NCI-H1417 treated with DMSO at 0.1 percent for 48 hours (cell line): ENCODE measurements at places on chromosomes 7 and 10.

- no peak for DNase-seq
Measured at GRCh38 chr7:597348-598178, 77.9 kb upstream of the PDGFA start.

GRCh38 chr7:64755865-64756264, 38.4 kb upstream of the ZNF138 start:
- DNase-seq = no peak

GRCh38 chr7:23960361-23960760, 250.3 kb downstream of the STK31 start:
- DNase-seq = no peak

- DNase-seq = no peak
Measured at GRCh38 chr7:45592230-45592991, 18.2 kb downstream of the ADCY1 start.

- DNase-seq = no peak
Measured at GRCh38 chr7:155663937-155664336, 19.5 kb downstream of the RBM33 start.

- no peak for DNase-seq
Measured at GRCh38 chr10:17428351-17429097, 25.9 kb downstream of the ST8SIA6 start.

DNA sequence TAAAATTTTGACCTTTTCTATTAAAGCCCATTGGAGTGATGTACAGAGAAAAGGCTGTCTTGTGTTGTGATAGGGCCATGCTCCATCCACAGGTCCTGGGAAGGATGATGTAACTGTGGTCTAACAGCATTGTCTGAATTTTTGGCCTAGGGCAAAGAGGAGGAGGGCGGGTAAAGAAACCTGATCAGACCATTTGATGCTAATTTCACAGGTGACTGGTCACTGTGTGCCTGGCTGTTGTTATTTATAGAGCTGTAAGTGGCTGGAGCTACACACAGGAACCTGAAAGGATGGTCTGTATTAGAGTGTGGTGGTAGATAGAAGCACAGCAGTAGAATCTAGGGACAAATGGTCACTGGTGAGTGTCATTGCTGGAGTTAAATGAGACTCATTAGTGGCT, 182.1 kb downstream of the AUTS2 start:
- DNase-seq = peak; percentile 88

- DNase-seq = no peak
Measured at GRCh38 chr10:88794731-88795130, 7.8 kb upstream of the LIPM start.

GRCh38 chr7:83547526-83547925, 101.4 kb downstream of the SEMA3E start:
- DNase-seq = peak; percentile 77

- no peak for DNase-seq
Measured at GRCh38 chr7:120077777-120078176, 195.2 kb upstream of the KCND2 start.

DNA sequence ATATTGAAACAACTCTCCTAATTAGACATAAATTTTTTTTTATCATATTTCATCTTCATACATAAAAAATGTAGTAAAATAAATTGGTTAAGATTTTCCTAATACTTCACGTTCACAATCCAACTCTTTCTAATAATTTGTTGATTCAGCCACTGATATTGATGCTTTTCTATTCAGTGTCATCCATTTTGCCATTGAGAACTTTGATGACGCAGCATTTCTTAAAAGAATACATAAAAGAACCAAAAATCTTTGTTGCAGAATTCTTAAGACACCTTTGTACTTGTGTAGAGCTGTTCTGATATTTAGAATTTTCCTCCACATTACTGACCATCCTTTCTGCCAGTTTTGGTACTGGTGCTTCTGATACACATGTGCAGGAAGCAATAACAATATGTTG, 52.6 kb downstream of the LOXL4 start:
- DNase-seq = no peak

DNA sequence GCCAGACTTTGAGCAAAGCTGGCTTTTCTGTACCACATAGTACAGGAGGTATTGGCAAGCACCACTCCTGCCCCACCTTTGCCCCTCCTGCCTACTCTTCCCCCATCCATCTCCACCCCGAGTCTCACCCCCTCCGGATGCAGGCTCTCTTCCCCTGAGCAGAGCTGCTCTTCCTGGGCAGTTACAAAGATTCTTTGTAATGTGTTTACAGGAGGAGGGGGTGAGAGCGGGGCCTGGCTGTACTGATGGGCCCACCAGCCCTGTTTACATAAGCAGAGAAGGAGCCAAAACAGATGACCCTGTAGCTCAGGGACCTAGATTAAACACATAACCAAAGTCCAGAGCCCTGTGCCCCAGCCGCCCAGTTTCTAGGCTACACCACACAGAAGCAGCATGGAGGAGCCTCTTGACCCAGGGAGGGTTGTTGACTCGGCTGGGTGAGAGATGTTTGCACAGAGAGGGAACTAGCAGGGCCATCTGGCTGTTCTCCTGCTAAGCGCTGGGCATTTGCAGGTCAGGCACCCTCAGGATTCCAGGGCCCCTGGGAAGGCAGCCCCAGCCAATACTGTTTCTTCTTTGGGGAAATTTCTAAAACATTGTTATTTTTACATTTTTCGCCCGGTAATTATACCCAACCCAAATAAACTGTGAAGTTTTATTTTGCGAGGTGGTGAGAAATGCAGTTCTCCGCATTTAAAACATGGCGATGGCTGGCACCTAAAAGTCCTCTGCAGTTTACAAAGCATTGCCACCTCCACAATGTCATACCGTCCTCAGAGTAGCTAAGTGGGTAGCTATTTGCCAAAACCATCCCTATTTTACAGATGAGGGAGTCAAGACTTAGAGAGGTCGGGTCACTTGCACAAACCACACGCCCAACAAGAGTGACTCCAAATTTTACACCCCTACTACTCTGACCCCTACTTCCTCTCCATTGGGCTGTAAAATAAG, 11.4 kb upstream of the ZKSCAN1 start:
- peak; percentile 70 for DNase-seq

DNA sequence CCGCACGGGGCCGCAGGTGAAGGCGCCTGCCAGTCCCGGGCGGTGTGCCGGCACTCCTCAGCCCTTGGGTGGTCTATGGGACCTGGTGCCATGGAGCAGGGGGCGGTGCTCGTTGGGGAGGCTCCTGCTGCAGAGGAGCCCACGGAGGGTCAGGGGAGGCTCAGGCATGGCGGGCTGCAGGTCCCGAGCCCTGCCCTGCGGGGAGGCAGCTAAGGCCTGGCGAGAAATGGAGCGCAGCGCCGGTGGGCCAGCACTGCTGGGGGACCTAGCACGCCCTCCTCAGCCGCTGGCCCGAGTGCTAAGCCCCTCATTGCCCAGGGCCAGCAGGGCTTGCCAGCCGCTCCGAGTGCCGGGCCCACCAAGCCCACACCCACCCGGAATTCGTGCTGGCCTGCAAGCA, 18.9 kb downstream of the AKR1E2 start:
- no peak for DNase-seq

GRCh38 chr10:28410420-28411135, 107.7 kb upstream of the MPP7 start:
- DNase-seq = no peak

- DNase-seq = no peak
Measured at GRCh38 chr7:143434660-143435059, 8.6 kb upstream of the TAS2R60 start.

- no peak for DNase-seq
Measured at GRCh38 chr7:15864626-15864991, 178.1 kb upstream of the MEOX2 start.

- no peak for DNase-seq
Measured at GRCh38 chr7:115177103-115177502, 255.2 kb downstream of the MDFIC start.

DNA sequence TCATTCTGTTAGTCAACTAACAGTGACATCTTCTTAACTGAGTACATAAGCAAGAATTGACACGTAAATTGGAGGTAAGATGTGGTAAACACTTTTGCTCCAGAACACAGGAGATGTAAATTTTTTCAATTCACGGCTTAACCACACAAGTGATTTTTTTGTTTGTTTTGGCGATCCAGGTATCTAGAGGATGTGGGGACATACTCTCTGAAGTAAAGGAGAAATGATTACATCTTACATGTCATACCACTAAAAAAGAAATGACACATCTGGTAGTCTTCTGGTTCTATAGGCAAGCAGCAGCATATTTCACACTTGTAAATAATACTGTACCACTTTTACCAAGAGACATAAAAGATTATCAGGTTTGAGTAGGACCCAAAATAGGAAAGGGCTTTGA, 200.3 kb upstream of the ZWINT start:
- no peak for DNase-seq

GRCh38 chr7:150586785-150587152, 19.6 kb downstream of the GIMAP4 start:
- DNase-seq = no peak

GRCh38 chr10:84047258-84048010, 91.9 kb upstream of the GHITM start:
- no peak for DNase-seq

DNA sequence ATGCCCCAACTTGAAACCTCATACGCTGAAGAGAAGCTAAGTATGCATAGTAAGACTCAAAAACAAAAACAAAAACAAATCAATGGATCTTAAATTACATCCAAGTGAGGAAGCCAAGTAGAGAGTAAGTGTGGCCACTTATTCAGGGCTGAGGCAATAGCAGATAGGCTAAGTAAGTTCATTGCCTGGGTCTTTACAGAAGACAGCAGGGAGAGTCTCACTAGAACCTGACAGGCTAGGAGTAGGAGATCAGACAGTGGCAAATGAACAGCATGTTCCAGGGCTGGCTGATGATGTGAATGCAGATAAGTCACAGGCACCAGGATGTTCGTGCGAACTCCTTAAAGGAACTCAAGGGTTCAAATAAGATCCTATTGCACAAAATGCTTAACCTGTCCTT, 568.6 kb downstream of the KCNMA1 start:
- DNase-seq = no peak

- DNase-seq = no peak
Measured at GRCh38 chr10:100707261-100707848, 38.0 kb upstream of the PAX2 start.

DNA sequence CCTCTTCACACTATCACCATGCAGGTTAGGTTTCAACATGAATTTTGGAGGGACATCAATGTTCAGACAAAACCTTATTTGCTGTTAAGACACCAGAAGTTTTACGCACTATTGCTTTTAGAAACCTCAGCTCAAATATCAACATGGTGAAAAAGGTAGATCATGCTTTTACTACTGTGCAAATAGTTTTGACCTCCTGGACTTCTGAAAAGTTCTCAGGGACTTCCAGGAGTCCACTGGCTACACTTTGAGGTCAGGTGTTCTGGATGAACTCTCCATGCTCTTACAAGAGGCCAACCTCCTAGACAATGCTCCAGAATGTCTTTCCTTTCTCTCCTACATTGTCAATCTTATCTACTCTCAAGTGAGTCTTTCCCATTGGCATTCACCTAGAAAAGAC, 55.9 kb downstream of the SLC25A13 start:
- DNase-seq = no peak

DNA sequence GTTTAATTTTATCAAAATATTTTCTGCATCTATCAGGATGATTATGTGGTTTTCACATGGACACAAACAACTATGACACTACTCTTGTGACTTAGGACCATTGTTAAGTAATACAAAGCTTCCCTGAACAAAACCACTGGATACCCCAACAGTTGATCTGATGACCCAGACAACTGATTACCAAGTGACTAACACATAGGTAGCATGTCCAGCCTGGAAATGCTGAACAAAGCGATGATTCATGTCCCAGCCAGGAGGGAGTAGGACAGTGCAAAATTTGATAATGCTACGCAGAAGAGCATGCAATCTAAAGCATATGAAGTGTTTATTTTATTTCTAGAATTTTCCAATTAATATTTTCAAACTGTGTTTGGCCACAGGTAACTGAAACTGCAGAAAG, 8.9 kb upstream of the PNLIP start:
- no peak for DNase-seq

- DNase-seq = no peak
Measured at GRCh38 chr7:30851651-30852307, 59.9 kb upstream of the AQP1 start.

GRCh38 chr10:48801001-48801421, 116.3 kb downstream of the WDFY4 start:
- no peak for DNase-seq

DNA sequence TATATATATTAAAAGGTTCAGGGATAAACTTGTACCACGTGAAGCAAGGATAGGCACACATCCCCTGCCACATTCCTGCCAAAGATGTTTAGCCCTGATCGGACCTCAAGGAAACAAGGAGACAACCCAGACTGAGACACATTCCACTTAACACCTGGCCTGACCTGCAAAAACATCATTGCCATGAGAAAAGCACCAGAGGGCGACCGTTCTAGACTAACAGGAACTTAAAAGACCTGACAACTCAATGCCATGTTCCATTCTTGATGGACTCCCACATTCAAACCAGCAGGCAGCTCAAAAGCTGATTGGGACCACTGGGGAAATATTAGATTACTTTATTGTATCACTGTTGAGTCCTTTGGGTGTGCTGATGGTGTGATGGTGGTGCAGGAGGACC, 8.1 kb upstream of the PDGFA start:
- no peak for DNase-seq

GRCh38 chr10:80579849-80580637, 42.3 kb downstream of the SH2D4B start:
- DNase-seq = no peak

- DNase-seq = no peak
Measured at GRCh38 chr7:157889480-157889879, 552.7 kb downstream of the DNAJB6 start.

- no peak for DNase-seq
Measured at GRCh38 chr10:129653428-129653827, 186.4 kb downstream of the MGMT start.

GRCh38 chr7:34762764-34763163, 104.7 kb downstream of the NPSR1 start:
- no peak for DNase-seq

- no peak for DNase-seq
Measured at GRCh38 chr10:59376846-59377245, 14.5 kb upstream of the FAM13C start.

DNA sequence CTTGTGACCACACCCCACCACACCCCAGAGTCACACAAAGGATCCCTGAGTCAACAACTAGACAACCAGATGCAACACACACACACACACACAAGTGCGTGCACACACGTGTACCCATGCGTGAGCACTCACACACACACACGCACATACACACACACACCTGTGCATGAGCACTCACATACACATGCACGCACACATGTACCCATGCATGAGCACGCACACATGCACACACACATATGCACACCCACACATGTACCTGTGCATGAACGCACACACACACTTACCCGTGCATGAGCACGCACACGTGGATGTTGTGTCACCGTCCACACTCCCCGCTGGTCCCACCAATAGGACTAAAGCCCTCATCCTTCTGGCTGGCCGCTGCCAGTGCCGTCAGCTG, 60.4 kb downstream of the HTR5A start:
- no peak for DNase-seq

DNA sequence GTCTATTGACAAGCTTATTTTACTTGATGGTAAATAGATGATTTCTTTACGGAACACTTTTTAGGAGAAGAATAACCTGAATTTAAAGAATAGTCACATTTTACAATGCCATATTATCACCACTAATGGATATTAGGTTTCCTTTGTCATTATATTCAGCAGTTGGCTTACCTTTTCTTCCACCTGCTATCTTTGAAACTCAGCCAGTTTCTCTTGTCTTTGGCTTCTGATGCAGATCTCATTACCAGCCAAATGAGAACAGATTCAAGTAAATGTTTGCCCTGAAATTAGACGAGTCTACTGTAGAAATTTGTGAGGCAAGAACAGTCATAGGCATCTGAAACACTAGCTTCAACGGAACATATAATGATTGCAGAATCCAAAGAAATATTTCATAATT, 85.5 kb upstream of the OIT3 start:
- DNase-seq = no peak

- peak; percentile 16 for DNase-seq
Measured at GRCh38 chr10:61974601-61975390, 73.3 kb downstream of the ARID5B start.
